Left kidney (tissue), 8 donors: ENCODE measurements at places on chromosomes 6 and 20. TPM values are rescaled to one million over a fixed set of nuclear protein-coding genes. Genes with fewer than 3 reads are reported as not detected.

DNA sequence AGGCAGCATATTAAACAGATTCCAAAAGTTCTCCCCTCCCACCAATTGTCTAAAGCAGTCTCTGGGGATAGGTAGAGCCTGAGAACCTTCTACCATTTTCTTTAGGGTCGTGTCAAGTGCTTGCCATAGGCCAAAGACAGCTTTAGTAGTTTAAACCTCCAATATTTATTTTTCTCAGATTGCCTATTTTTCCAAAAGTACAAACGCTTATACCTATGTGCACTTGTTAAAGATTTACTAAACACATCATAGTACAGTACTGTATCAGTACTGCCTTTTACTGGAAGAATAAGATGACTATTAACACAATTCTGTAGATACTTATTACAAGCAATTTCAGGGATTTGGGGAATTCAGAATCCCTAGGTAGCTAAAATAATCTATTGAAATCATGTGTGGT lies 29.4 kb downstream of the AKIRIN2 start:
- no peak for DNase-seq

DNA sequence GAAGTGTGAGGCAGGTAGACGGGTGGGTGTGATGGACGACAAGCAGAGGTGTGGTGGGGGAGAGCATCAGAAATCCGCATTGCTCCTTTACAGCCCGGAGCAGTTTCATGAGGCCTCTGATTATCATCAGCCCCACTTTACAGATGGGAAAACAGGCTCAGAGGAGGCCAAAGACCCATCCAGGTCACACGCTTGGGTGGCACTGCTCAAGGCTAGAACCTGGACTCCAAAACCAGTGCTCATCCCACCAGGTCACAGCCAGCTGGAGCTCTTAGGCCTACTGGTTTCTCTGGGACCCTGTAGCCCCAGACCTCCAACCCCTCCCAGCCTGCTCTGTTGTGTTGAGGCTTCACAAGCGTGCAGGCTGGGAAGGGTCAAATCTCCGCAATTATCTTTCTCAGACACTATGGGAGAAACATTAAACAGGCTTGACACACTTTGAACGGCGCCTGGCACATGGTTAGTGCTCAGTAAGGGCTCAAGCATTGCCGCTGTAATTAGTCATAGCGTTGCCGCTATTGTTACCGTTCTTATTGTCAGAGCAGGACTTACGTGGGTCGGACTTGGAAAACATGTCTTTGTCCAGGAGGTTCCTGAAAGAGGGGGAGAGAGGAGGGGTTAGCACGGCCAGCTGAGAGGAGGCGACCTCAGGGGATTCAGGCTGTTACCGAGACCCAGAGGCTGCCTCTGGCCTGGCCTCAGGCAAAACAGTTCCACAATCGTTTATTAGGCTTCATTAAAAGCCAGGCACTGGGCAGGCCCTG lies 16.6 kb downstream of the CPNE5 start:
- DNase-seq: no peak

DNA sequence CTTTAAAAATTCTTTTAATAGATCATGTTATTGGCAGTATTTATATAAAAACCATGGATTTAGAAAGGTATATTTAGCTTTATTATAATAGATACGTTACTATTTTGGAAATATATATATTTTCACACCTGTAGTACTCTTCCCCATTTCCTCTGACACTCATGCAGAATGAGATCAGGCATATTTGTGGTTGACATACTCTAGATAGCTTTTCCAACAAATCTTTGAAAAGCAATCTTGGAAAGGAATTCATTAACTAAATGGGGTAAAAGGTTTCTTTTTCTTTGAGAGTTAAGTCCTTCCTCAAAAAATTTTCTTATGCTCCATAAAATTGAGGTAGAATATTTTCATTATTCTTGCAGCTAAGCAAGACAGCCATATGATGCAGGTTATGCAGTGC lies 14.5 kb downstream of the ASF1A start:
- DNase-seq: no peak

DNA sequence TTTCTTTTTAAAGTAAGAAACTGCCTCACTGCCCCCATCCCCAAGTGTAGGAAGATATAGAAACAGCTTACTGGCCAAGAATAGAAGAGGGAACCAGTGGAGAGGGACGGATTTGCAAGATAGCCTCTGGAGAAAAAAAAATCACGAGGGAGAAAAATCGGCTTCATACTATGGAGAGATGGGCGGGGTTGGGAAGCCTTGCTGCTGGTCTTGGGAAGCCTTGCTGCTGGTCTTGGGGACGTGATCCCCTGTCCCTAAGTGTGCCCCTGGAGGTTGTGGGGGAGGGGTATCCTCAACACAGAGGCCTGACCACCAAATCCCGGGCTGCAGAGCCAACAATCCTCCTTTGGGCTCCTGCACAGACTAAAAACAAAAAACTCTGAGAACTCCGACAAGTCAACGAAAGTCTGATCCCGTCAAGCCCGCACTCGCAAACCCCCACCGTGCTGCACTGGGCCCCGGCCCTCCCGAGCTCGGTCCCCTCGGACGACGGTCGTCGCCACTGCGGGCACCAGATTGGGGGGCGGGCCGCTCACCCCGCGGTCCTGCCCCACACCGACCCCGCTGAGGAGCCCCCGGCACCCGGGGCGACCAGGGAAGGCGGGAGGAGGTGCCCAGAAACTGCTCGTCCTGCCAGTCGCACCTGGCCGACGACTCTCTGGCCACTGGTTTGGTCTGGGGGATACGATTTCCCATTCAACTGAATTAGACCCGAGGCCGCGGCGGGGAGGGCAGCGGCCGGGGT lies 750 bp downstream of the MAP7 start:
- DNase-seq: no peak

- no peak for DNase-seq
Measured at GRCh38 chr6:142416686-142417085, 114.9 kb downstream of the ADGRG6 start.

DNA sequence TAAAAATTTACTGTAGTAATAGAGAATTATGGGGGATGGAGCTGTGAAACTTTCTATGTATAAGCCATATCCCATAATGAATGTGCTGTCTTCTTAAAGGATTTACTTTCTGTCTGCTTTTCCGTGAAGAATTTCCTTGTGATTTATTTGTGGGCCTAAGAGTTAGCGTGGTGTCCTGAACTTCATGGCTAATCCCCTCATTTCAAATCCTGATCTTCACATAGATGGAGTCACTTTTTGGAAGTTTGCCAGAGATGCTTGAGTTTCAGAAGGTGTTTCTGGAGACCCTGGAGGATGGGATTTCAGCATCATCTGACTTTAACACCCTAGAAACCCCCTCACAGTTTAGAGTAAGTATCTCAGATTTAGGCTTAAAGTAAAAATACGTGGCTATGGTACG lies 19.4 kb upstream of the CLDN20 start:
- no peak for DNase-seq

- no peak for DNase-seq
Measured at GRCh38 chr6:7909323-7910276, 988 bp downstream of the TXNDC5 start.

- no peak for DNase-seq
Measured at GRCh38 chr20:1241456-1241855, 15.6 kb downstream of the RAD21L1 start.

DNA sequence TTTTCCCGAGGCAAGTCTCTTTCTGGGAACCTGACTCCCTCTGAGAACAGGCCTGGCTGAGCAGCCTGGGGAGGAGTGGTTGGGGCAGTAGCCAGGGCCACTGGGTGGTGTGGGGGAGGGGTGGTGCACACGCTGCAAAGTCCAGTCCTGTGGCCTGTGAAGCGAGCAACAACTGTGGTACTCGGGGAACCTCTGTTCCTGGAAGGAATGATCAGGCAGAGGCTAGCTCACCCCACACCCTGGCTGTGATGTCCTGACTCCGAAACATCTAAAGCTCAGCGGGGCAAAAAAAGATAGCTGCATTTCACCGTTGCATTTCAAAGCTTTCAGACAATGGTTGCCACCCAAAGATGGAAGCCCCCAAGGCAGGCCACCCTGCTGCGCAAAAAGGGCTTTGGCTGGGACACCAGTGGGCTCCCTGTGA lies 25.5 kb downstream of the PCK1 start:
- DNase-seq: no peak

DNA sequence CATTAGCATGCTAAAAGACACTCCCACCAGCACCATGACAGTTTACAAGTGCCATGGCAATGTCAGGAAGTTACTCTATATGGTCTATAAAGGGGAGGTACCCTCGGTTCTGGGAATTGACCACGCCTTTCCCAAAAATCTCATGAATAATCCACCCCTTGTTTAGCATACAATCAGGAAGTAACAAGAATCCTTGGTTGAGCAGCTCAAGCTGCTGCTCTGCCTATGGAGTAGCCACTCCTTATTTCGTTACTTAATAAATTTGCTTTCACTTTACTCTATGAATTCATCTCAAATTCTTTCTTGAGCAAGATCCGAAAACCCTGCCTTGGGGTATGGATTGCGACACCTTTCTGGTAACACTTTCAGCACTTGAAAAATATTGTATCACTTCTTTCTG lies 243.0 kb downstream of the BMP2 start:
- DNase-seq: no peak

TRERF1 gene
- 17.2 TPM for polyA plus RNA-seq

FOXA2 gene
- not detected for polyA plus RNA-seq

NTSR1 gene
- polyA plus RNA-seq: 1.5 TPM

OR12D3 gene
- polyA plus RNA-seq: not detected

VWA7 gene
- 8.5 TPM for polyA plus RNA-seq
